CD8-positive, alpha-beta memory T cell (primary cell): ENCODE measurements at places on chromosomes 5 and 9.

GRCh38 chr5:160445132-160445531, 23.5 kb downstream of the PTTG1 start:
- DNase-seq: no peak

DNA sequence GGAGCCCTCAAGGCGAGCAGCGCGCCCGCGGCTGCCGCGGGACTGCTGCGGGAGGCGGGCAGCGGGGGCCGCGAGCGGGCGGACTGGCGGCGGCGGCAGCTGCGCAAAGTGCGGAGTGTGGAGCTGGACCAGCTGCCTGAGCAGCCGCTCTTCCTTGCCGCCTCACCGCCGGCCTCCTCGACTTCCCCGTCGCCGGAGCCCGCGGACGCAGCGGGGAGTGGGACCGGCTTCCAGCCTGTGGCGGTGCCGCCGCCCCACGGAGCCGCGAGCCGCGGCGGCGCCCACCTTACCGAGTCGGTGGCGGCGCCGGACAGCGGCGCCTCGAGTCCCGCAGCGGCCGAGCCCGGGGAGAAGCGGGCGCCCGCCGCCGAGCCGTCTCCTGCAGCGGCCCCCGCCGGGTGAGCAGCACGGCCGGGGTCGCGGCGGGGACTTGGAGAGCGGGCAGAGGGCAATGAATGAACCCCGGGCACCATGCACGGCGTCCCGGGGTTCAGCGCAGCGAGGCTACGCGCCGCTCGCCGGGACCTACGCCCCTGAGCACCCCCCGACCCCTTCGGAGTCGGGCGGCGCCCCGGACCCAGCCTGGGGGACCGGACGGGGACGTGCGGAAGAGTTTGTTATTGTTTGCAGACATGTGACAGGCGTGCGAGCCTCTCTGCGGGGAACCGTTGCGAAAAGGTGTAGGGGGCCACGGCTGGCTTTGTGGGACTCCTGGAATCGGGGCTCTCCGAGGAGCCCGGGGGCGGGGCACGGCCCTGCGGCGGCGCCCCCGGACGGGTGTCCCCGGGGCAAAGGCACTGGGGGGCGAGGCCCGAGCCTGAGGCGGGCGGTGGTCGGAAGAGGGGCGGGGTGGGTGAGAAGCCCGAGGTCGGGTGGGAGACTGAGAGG, 553 bp downstream of the MAP3K1 start:
- peak; percentile 46 for DNase-seq

DNA sequence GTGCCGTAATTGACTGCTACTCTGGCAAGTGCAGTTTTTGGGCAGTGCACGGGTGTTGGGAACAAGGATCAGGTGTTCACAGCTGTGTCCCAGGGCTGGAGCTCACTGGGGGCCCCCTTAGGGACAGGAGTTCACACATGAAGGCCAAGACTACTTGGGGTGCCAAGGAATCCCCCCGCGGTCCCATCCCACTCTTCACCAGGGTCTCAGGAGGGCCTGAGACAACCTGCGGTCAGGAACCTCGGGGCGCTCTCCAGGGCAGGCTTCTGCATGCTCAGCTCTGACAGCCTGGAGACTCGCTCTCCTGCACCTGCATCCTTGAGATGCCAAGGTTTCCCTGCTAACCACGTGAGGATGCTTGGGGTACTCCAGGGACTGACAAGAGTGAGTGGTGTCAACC, 2.3 kb upstream of the MAN1B1 start:
- DNase-seq: no peak

DNA sequence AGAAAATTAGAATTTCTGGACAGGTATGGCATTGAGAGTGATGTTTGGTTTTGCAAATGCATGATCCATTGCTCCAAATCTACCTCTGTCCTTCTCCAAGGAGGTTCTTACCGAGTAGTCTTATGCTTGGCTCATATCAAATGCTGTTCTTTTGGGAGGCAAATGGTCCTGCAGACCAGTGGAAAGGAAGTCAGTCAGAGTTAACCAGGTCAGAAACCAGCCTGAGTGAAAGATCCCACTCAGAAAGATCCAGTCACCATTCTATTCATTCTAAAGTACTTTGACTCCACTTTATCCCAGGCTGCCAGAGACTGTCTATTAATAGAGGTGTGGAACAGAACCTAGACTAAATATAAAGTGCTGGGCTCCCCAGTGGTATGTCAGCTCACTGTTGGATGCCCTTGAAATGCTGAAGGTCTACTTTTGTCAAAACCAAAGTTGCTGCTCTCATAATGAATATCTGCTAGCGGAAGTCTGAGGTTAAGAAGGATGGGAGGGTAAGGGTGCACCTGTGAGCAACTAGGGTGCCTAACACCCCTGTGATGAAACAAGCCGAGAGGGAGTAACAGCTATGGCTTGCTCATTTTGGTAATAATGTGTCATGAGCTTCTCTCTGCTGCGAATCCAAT, 302.2 kb downstream of the ZNF608 start:
- DNase-seq: no peak

GRCh38 chr9:22354699-22355384, 91.8 kb upstream of the DMRTA1 start:
- DNase-seq: no peak

GRCh38 chr9:137018761-137019559, 9.1 kb downstream of the ABCA2 start:
- no peak for DNase-seq

GRCh38 chr9:76580820-76581219, 121.8 kb downstream of the GCNT1 start:
- no peak for DNase-seq

GRCh38 chr5:124669956-124670721, 76.3 kb downstream of the ZNF608 start:
- DNase-seq: no peak

DNA sequence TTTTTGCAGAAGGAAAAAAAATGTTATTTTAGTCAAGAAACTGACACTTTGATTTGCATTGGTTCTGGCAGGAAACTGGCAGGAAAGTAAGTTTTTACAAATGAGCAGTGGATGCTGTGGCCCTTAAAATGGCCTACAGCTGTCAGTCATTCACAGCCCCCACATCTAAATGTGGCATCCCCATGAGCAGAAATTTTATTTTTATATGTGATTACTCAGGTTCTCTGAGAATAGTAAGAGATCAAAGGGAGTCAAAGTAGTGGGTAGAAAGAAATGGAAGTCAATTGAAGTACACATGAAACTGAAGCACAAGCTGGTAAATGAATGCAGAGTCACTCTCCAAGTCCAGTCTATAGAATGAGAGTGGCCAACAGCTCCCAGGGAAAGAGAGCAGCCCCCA, 80.3 kb downstream of the ENC1 start:
- no peak for DNase-seq
